Cardiac atrium fibroblast (primary cell): ENCODE measurements at places on chromosomes 1 and 21. TPM values are rescaled to one million over a fixed set of nuclear protein-coding genes. Genes with fewer than 3 reads are reported as not detected.

Gene COL11A1
- 0.18 TPM in 1 of 2 replicates, not detected in the other for total RNA-seq

Gene SH2D1B
- total RNA-seq: not detected in 2 replicates

Gene TRIM33
- total RNA-seq: 9.4 and 15.0 TPM in 2 replicates

Gene CD5L
- not detected in 2 replicates for total RNA-seq

Gene ZNF593OS
- not detected in 2 replicates for total RNA-seq

Gene RBM15
- 14.6 and 18.2 TPM in 2 replicates for total RNA-seq

Gene ZNF697
- total RNA-seq: 4.7 and 7.5 TPM in 2 replicates
